ENCODE measurements at places on chromosomes 3 and 15.

DNA sequence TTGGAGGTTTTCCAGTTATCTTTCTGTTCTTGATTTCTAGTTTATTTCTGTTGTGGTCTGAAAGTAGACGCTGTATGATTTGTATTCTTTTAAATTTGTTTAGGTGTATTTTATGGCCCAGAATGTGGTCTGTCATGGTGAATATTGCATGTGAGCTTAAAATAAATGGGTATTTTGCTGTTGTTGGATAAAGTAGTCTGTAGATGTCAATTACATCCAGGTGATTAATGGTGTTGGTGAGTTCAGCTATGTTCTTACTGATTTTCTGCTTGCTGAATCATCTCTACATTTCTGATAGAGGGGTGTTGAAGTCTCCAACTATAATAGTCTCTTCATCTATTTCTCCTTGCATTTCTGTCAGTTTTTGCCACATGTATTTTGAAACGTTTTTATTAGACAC is 383.3 kb upstream of the SGO1 start:
- no peak for DNase-seq

GRCh38 chr3:189375532-189375931 is 203.8 kb downstream of the TPRG1 start:
- no peak for DNase-seq

DNA sequence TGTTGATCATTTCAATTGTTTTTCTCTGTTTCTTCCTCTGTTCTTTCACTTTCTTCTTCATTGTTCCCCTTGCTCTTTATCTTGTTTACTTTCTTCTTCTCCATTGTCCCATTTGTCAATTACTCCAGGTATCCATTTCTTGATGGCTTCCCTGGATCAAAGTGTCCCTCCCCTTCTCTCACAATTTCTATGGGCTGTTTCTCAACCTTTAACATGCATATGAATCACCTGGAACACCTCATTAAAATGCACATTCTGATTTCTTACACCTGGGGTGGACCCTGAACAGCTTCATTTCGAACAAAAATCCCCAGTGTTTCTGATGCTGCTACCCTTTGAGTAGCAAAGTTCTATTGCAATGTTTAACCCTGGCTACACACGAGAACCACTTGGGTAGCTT is 454.8 kb downstream of the EPHA6 start:
- DNase-seq = no peak

- DNase-seq = no peak
Measured at GRCh38 chr3:169389925-169390253, 273.6 kb downstream of the MECOM start.

DNA sequence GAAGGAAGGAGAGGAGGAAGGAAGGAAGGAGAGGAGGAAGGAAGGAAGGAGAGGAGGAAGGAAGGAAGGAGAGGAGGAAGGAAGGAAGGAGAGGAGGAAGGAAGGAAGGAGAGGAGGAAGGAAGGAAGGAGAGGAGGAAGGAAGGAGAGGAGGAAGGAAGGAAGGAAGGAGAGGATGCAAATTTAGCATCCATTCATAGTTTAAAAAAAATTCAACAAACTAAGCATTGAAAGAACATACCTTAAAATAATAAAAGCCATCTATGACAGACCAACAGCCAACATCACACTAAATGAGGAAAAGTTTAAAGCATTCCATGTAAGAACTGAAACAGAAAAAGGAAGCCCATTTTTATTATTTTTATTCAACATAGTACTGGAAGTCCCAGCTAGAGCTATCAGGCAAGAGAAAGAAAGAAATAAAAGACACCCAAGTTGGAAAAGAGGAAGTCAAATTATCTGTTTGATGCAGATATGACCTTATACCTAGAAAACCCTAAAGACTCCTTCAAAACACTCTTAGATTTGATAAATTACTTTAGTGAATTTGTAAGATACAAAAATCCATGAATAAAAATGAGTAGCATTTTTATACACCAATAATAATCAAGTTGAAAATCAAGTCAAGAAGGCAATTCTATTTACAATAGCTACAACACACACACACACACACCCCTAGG is 52.2 kb upstream of the FXR1 start:
- no peak for DNase-seq

DNA sequence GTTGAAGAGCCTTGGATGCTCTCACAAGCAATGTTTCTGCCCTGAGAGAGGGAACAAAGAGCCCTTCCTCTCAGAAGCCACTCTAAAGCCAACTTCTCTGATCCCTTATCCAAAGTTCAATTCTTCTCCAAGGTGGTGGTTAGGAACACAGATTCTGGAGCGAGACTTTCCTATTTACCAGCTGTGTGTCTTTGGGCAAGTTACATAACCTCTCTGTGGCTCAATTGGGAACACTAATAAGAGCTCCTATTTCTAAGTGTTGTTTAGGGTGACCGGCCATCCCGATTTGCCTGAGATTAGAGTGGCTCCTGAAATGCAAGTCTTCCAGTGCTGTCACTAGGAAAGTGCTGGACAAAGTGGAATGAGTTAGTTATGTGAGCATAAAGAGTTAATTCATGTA is 108.8 kb upstream of the PTX3 start:
- no peak for DNase-seq

GRCh38 chr3:46354984-46355383 is 1.1 kb downstream of the CCR2 start:
- DNase-seq = no peak

DNA sequence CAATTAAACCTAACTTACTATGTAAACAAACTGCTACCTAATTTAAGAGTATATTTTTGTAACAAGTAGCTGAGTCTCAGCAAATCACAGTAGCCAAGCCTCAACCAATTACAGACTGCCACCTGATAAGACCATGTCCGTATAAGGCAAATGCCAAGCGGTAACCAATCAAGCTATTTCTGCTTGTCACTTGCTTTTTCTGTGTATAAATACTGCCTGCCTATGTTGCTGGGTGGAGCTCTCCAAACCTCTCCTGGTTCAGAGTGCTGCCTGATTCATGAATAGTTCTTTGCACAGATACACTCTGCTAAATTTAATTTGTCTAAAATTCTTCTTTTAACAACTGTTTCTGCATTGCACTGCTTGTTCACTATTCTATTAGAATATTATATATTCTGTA is 42.6 kb downstream of the ZNF148 start:
- DNase-seq = no peak

DNA sequence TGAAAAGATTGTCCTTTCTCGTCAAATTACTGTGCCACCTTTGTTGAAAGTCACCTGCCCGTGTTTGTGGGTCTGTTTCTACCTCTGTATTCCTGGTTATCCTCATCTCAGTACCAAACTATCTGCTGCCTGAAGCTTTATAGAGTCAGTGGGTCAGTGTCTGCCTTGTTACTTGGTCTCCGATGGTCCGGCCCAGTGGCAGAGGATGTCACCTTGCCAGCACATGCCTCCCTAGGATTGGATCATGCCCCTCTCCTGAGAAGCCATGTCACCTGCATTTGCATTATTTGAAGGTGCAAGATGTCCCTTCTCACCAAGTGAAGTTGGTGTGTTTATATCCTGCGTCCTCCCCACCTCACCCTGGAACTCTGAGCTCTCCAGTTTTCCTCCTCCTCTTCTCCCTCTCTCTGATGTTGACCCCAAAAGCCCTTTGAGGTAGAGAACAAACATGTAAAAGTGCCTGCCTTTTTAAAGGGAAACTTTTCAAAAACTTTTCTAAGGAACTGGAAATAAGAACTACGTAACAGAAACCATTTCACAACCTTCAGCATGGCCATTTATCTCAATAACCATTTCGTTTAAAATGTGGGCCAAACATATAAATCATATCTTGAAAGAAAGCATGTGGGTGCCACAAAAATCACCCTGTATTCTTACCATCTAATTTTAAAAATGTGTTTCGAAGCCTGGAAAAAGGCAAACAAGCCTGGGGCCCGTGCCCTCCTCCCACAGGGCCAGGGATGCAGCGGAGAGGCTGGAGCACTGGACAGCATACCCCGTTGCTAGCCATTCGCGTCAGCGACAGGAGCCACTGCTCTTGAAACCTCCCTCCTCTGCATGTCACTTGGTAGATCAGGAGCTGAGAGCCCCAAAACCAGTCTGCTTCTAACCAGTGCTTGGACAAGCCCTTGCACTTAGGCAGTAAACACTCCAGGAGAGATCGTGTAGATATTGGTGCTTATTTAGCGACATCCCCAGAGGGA is 102.1 kb downstream of the VGLL4 start:
- DNase-seq = no peak

DNA sequence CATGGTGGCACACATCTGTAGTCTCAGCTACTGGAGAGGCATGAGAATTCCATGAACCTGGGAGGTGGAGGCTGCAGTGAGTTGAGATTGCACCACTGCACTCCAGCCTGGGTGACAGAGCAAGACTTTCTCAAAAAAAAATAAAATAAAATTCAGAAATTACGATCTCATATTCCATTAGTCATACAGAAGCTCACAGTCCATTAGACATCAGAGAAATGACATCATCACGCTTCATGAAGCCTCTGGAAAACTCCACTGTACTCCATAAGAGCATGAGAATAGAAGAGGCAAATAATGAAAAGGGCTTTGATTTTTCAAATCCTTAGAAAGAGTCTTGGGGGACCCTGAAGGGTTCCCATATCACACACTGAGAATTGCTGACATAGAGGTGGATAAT is 145.0 kb upstream of the MITF start:
- DNase-seq = no peak

Measured in activated naive CD8-positive, alpha-beta T cell treated with anti-CD3 and anti-CD28 coated beads, Interleukin-2, amount 50 U/mL, for 16 hours (primary cell).